Posterior vena cava (tissue), 2 donors: ENCODE measurements at places on chromosomes 2 and 18. TPM values are rescaled to one million over a fixed set of nuclear protein-coding genes. Genes with fewer than 3 reads are reported as not detected.

DNA sequence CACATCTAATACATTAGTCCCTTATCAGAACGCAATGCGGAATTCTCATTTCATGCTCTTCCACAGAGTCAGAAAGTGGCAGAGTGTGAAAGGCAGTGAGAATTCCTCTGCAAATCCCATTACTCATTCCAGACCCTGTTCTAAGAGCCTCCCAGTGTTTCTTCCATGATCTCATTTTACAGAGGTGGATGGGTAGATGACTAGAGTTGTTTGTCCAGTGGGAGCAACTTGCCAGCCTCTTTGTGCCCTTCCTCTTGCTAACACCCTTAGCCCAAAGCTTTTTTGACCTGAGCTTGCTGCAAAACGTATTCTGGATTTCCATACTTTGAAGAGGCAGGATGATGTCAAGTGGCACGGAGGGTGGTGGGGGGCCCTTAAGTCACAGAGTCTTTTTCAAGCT, 467.7 kb upstream of the RGPD4 start:
- no peak for DNase-seq

GRCh38 chr2:38733300-38733971, 17.7 kb downstream of the SRSF7 start:
- DNase-seq: no peak

- DNase-seq: no peak
Observed at GRCh38 chr2:203737360-203737759, 30.9 kb downstream of the CD28 start.

GRCh38 chr18:45378308-45378707, 237.0 kb upstream of the SLC14A2 start:
- no peak for DNase-seq

DNA sequence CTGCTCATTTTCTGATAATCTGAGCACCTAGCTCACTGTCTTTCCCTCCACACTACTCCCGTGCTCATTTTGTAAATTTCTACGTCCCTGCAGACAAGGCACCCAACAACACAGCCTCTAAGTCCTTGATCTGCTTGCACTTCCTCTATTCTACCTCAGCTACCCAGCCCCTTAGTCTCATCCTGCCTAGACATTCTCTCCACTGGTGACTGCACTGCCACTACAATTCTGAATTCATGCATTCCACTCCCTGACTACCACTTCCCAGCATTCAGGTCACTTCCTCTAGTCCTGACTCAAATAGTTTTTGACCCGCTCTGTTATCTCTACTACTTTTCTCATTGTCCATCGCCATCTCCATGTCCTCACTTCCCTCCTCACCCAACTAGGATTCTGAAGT, 155.7 kb downstream of the DYM start:
- DNase-seq: no peak

KLHL29 gene
- total RNA-seq: 9.9 TPM

- DNase-seq: peak; percentile 70
Observed at GRCh38 chr18:48072428-48073204, 142.2 kb upstream of the SMAD2 start.

SMYD1 gene
- total RNA-seq: not detected

GRCh38 chr2:226721541-226721940, 78.1 kb downstream of the IRS1 start:
- peak; percentile 75 for DNase-seq
